ENCODE measurements at places on chromosomes 4 and X. TPM values are rescaled to one million over a fixed set of nuclear protein-coding genes. Genes with fewer than 3 reads are reported as not detected.

SLC2A9 gene
- polyA plus RNA-seq = 1.8 TPM

ZFX gene
- polyA plus RNA-seq = 36.7 TPM

GPRASP1 gene
- 5.2 TPM for polyA plus RNA-seq

SSX2B gene
- polyA plus RNA-seq = not detected

TRPC5OS gene
- polyA plus RNA-seq = not detected

IGSF1 gene
- polyA plus RNA-seq = not detected

DOK7 gene
- polyA plus RNA-seq = not detected

TMPRSS11F gene
- not detected for polyA plus RNA-seq

RTL3 gene
- polyA plus RNA-seq = not detected

ZNF157 gene
- polyA plus RNA-seq = not detected

PLXNB3 gene
- not detected for polyA plus RNA-seq

KCNIP4 gene
- polyA plus RNA-seq = 0.12 TPM

SOX3 gene
- not detected for polyA plus RNA-seq

FAM156B gene
- 4.4 TPM for polyA plus RNA-seq

NAA11 gene
- polyA plus RNA-seq = not detected

GALNTL6 gene
- polyA plus RNA-seq = not detected

FGA gene
- polyA plus RNA-seq = not detected

SEC24B gene
- polyA plus RNA-seq = 17.6 TPM

KLHL34 gene
- 0.38 TPM for polyA plus RNA-seq

PROM1 gene
- not detected for polyA plus RNA-seq

GPR78 gene
- not detected for polyA plus RNA-seq

ARHGAP6 gene
- not detected for polyA plus RNA-seq

RADX gene
- 2.4 TPM for polyA plus RNA-seq

LRCH2 gene
- not detected for polyA plus RNA-seq

Data from CD8-positive, alpha-beta memory T cell (primary cell).